ENCODE measurements at places on chromosomes 3 and 15.

DNA sequence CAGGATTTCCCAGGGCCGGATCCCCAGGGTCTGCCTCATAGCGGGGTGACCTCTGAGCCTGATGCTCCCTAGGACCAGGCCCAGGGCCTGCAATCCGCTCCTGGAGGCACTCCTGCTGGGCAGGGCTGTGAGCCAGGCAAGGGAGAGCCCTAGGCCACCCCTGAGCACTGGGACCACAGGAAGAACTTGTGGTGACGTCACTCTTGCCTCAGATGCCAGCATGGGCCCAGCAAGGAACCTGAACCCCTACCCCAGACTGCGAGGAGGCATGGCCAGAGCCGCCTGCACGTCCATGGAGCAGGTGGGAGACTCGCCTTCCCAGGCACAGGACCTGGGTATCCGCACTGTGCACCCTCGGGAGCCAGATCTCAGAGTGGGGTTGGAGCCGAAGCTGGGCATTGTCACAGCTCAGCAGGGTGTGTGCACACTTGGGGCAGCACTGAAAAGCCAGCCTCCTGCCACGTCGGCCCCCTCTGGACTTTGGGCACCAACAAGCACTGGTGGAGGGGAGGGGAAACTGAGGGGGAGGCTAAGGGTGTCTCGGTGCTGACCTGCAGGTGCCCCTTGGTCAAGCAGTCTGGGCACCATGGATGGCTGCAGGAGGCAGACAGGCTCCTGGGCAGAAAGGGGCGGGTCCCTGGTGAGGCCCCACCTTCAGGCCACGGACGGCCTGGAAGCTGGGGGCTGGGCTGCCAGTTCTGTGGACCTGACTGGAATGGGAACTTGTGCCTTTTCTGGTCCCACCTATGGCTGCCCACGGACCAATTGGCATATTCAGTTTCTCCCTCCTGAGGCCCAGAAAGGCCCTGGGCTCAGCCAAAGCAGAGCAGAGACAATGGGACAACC, 49.3 kb downstream of the SLC6A20 start:
- no peak for DNase-seq

- no peak for DNase-seq
These were observed 25.5 kb upstream of the ATP8B4 start for GRCh38 chr15:50144341-50145120.

GRCh38 chr15:75031848-75032247, 8.5 kb downstream of the PPCDC start:
- DNase-seq = no peak

DNA sequence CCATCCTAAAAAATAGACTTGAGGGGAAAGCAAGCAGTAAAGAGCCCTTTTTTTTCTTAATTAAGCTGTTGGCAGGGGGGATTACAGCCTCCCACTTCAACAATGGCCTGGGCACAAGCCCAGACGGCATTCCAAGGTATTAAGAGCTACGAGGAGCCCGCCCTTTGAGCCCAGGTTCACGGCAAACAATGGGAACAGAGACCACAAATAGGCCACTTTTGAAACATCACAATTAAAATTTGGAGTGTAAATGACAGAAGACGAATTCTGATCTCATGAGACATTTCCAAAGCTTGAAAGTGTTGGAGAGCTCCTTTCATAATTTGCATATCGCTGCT, 8.9 kb downstream of the CHSY1 start:
- DNase-seq = no peak

DNA sequence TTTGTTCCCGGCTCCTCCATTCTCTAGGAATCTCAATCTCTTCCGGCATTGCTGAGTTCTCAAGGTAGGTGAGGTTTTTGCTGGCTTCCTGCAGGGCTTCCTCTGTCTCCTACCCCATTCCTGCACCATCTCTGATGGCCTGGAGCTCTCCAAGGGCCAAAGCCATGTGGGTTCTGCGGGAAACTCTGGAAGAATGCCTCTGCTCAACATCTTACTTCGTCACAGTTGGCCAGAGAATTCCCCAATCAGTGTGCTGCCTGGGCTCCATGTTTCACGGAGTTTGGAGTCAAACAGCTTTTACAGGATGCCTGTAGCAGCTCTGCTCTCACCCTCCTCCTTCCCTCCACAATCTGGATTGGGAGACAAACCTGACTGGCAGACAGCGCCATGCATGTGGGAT, 253.9 kb upstream of the HES1 start:
- no peak for DNase-seq

DNA sequence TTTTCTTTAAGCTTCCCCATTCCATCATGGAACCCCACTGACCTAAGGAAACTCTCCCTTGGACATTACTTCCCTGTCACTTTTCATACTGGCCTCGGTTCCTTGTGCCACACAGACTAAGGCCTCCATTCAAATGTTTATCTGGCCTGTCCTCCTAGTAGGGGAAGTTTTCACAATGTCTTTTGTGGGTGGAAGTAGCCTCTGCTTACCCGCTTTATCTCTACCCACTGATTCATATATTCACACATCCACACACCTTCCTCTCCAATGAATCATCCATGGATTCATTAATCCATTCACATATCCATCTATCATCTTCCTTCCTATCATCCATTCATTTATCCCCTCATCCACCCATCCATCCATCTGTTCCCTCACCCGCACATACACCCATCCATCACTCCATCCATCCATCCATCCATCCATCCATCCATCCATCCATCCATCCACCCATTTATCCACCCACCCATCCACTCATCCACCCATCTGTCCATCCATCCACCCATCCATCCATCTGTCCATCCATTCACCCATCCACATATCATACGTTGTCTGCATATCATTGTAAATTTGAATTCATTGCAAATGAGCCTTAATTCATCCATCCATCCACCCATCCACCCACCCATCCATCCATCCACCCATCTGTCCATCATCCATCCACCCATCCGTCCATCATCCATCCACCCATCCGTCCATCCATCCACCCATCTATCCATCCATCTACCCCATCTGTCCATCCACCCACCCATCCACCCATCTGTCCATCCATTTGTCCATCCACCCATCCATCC, 49.1 kb downstream of the IQSEC1 start:
- no peak for DNase-seq

- no peak for DNase-seq
These were observed 68.6 kb upstream of the CCDC39 start for GRCh38 chr3:180747805-180748361.

GRCh38 chr3:52149021-52149420, 5.2 kb downstream of the POC1A start:
- no peak for DNase-seq

DNA sequence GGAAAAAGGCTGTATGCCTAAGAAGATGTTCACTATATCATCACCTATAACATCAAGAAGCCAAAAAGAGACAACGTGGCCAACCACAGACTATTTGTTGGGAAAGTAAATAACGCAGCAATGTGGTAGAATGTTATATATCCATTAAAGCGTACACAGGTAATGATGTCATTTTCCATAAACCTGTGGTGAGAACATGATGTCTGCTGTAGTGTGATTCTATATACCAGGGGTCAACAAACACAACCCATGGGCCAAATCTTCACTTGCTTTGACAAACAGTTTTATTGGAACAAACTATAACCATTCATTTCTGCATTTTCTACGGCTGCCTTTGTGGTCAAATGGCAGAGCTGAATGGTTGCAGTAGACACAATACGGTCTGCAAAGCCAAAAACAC, 160.6 kb downstream of the STT3B start:
- no peak for DNase-seq
